ENCODE measurements at places on chromosomes 7 and 10.

GRCh38 chr7:12456506-12456905, 52.8 kb upstream of the VWDE start:
- peak; percentile 7 for DNase-seq

DNA sequence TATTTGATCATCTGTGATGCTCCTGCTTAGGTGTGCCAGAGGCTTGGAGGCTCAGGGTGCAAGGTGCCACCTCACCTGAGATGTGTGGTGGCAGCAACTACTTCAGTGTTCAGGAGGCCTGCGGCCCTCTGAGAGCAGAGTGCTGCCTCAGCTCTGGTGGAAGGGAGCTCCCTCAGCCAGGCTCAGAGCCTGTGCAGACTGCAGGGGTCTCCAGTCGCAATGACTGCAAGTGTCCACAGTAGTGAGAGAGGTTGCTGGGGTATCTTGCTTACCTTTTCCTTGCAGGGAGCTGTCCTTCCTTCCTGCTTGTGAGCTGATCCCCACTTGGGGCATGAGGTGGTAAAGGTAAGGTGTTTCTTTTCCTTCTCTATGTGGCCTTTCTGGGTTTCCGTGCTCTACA, 131.0 kb upstream of the GAD2 start:
- no peak for DNase-seq

DNA sequence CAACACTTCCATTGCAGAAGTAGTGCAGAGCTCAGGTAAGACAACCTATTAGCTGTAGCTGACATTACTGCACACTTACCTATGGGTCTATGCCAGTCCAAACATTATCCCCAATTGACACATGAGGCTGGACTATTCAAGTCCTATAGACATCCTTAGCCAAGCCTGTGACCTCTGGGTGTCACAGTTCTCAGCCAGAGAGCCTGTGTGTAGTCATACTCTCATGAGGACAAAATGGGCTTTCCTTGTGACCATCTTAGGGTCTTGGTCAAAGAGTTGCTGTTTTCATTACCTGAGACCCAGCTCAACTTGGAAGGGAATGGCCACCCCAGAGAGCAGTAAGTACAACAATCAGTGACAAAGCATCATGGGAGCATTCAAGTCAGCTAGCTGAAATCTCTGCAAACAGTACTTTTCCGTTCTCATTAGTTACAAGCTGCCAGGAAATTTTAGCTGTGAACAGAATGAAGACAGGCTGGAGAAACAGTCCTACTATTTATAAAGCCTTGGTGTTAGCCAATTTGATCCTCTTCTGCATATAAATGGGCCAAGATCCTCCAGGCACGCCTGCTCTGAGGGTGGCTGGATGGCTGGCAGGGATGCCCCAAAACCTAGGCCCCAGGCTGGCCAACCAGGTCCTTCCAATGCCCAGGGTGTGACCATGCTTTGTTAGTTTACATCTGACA, 44.3 kb downstream of the NUDCD3 start:
- no peak for DNase-seq

DNA sequence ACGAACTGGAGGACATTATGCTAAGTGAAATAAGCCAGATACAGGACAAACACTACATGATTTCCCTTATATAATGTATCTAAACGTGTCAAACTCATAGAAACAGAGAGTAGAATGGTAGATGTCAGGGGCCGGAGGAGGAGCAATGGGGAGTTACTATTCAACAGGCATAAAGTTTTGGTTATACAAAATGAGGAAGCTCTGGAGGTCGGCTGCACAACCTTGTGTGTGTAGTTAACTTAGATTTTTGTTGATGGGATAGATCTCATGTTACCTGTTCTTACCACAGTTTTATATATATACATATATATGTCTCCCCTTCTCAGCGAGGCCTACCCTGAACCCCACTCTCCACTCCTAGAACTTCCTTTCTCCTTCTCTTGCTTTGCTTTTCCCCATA, 22.4 kb upstream of the TECTB start:
- DNase-seq, result no peak

GRCh38 chr10:29736366-29737073, 101.7 kb upstream of the SVIL start:
- peak; percentile 78 for DNase-seq

GRCh38 chr10:13955409-13956068, 368.8 kb downstream of the PRPF18 start:
- DNase-seq, result no peak

DNA sequence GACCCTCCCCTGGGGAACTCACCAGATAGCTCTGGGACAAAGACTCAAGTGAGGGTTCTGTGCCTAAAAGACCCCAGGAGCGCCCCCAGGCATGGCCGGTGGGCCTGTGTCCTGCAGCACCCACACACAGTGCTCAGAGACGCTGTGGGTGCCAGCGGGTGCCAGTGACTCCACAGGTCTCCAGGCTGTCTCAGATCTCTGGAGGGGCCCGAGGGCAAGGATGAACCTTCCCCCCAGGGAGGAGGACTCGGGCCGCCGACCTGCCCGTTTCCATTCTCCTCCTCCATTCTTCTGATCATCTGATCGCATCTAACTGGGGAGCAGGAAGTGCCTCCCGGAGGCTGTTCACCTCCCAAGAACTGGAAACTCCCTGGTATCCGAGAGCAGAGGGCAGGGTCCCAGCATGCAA, 980 bp downstream of the ADAM8 start:
- no peak for DNase-seq

- no peak for DNase-seq
Observed at GRCh38 chr10:12774204-12774894, 227.2 kb downstream of the CCDC3 start.

DNA sequence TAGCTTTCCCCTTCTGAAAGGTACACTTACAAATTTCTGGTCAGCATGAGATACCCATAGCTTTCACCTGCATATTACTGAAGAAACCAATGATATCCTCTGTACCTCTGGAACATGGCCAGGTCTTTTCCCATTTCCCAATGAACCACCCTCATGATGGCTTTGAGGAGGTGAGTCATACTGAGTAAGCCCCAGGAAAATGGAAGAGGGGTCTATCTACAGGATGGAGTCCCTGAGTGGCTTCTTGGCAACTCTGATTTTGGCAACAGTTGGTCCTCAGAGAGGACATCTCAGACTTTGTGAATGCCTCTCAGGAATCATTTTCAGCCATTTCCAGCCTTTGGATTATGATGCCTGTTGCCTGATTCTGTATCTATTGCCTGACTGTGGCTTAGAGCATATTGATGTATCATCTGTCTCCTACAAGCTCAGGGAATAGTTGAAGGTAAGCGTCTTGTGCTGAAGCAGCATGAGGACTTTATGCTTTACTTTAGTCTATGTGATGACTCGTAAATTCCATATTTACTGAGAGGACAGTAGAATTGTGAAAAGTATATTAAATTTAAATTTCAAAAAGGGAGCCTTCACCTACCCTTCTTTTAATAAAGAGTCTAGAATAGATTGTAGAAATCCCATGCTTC, 84.7 kb upstream of the DKK1 start:
- peak; percentile 35 for DNase-seq

DNA sequence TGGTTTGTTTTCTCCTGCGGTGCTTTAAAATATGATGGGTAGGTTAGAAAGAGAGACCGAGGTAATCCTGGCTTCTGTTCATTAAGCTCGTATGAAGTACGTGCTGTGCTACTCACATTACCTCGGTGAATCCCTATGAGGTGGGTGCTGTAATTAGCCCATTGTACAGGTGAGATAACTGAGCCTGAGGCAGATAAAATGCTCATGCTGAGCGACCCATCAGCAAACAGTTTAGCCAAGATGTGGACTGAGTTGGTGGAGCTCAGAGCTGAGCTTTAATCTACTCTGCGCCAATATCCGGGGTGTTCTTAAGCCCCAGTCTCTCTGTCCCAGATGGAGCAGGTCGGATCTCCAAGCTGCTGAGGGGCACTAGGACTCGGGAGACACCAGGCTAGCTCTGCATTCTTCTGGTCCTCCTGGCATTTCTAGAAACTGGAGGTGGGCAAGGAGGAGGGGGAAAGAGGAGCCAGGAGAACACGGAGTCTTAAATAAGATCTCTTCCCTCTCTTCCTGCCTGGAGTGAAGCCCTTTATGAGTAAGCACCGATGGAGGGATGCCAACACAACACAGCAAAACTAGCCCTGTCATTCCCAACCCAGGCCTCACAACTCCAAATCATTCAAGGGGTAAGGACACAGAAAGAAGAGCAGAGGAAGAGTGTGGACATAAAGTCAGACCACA, 458.5 kb downstream of the KCNMA1 start:
- peak; percentile 34 for DNase-seq

DNA sequence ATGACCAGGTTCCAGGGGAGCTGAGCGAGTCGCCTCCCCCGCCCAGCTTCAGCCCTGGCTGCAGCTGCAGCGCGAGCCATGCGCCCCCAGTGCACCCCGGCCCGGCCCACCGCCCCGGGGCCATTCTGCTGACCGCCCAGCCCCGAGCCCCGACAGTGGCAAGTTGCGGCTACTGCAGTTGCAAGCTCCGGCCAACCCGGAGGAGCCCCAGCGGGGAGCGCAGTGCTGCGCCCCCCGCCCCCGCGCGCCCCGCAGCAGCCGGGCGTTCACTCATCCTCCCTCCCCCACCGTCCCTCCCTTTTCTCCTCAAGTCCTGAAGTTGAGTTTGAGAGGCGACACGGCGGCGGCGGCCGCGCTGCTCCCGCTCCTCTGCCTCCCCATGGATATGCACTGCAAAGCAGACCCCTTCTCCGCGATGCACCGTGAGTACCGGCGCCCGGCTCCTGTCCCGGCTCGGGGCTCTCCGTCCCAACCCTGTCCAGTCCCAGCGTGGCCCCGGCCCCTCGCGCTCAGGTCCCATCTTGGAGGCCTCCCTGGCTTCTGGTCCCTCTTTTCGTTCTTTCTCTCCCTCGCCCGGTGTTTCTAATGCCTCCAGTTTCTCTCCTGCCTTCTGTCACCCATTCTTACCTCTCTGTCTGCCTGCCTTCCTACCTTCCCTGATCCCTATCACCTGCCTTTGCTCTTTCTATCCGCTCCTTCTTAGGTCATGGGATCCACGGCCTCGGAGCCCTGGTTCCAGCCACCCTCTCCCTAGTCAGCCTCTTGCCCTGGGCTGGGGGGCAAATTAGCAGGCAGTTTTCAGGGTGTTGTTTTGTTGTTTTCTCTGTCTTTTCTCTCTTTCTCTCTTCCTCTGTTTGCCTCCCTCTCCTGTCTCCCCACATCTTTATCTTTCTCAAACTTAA, 751 bp downstream of the PAX2 start:
- no peak for DNase-seq

DNA sequence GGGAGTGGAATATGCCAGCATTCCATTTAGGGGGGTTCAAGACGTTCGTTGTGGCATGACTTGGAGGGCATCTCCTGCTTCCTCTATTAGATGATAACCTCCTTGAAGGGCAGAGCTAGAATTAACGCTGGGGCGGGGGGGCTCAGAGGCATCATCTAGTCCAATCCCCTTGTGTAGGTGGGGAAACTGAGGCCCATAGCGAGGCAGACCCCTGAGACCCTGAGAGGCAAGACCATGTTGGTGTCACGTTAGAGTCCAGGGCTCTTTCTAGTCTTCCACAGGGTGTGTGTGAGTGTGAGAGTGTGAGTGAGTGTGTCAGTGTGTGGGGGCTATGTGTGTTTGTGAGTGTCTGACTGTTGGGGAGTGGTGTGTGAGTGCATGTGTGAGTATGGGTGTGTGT, 29.3 kb upstream of the NUB1 start:
- DNase-seq, result no peak

- DNase-seq, result no peak
Observed at GRCh38 chr7:157550300-157551275, 213.8 kb downstream of the DNAJB6 start.

DNA sequence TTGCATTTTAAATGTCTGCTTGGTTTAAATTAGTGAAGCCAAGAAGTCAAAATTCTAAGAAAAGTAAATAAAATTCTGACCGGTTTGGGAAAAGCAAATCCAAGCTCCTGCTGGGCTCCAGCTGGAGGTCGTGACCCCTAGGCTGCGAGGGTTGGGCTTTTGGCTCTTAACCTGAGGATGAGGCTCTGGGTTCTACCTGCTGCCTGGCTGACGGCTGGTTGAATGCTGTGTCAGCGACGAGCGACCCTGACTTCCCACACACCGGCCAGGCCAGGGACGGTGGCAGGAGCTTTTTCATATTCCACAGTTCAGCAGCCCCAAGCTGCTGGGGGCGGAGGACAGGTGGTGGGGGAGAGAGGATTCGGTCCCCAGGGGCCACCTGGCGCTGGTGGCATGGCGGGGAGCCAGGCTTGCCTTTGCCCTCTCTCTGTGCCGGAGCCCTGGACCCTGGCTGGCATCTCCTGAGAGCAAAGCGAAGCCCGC, 843 bp upstream of the PLPP4 start:
- no peak for DNase-seq

DNA sequence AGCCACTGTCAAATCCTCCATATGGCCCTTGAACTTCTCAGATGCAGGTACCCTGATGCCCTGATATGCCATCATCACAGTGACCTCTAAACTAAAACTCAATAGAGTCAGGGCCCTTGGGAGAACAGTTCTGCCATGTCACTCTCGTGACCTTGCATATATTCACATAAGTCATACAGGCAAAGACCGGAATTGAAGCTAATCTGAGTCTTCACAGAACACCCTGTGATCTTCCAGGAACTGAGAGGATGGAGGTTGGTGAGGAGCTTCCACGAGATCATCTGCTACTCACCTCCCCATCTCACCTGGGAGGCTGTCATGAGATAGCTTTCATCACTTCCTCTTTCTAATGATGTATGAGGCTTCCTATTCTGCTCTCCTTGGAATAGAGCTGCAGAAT, 228.7 kb upstream of the CCDC6 start:
- DNase-seq, result no peak

DNA sequence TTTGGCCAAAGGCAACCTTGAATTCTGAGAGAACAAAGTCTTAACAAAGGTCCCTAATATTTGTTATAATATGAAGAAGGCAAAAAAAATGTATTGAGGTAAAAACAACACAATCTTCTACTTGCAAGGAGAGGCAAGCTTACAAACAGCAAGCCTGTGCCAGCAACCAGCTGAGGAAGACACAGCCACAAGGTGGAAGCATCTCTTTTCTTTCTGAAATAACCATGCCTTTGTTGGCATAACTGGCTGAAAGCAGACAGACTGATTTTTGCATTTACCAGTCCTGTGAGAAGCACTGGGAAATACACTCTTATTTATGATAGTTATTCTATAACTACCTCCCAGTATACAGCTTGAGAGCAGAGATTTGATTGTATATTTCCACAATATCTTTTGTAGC, 292.0 kb downstream of the PHTF2 start:
- no peak for DNase-seq

- peak; percentile 73 for DNase-seq
Observed at GRCh38 chr7:101542527-101543241, 86.4 kb downstream of the MYL10 start.

- peak; percentile 88 for DNase-seq
Observed at GRCh38 chr10:33005322-33006301, 47.6 kb upstream of the ITGB1 start.

DNA sequence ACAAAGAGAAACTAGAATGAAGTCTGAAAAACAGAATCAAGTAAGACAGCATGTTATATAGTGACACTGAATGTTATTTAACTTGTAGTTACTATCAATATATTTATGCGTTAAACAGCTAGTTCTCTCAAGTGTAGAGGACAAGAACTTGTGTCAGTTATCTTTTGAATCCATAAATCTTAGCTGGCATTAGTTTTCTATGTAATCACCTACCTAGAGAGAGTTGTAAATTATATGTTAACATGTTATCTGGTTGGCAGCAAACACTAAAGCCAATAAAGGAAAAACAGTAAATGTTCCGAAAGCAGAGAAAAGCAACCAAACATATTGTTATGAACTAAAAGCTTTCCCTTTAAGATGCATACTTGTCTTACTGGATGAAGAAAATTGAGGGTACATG, 36.8 kb downstream of the SLC18A2 start:
- no peak for DNase-seq

All from dermis blood vessel endothelial cell (primary cell).